ENCODE measurements at places on chromosomes 1 and 21. TPM values are rescaled to one million over a fixed set of nuclear protein-coding genes. Genes with fewer than 3 reads are reported as not detected.
A peak's percentile ranks its signal among the peaks of the same experiment; 100 is the strongest.

DNA sequence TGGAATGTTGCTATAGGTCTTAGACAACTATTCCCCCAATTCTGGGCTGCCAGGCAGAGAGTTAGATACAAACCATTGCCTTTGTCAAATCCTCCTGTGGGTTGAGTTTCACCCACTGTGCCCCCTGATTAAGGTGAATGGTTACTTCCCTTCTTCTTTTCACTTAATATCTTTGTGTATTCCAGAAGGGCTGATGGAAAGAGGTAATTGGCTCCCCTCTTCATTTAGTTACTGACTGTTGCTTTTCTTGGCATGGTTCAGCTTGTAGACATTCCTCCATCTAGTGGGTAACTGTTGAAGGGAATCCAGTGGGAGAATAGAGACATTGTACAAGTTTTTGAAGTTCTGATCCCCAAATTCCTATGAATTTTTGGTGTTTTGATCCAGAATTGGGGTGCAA lies 43.8 kb upstream of the MACF1 start:
- no peak for DNase-seq

The BSND gene
- not detected for total RNA-seq

DNA sequence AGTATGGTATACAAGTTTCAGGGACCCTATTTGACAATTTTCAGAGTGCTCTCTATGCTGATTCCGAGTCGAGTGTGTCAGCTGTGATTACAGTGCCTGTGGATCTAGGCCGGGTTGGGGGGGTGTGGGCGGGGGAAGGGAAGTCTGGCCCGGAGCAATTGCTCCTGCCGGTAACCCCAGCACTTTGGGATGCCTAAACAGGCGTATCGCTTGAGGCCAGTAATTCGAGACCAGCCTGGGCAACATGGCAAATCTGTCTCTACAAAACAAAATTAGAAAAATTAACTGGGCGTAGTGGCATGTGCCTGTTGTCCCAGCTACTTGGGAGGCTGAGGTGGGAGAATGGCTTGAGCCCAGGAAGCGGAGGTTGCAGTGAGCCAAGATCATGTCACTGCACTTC lies 1.6 kb upstream of the IL10RB start:
- no peak for DNase-seq

- DNase-seq: no peak
Observed at GRCh38 chr1:46411010-46411405, 16.9 kb downstream of the FAAH start.

DNA sequence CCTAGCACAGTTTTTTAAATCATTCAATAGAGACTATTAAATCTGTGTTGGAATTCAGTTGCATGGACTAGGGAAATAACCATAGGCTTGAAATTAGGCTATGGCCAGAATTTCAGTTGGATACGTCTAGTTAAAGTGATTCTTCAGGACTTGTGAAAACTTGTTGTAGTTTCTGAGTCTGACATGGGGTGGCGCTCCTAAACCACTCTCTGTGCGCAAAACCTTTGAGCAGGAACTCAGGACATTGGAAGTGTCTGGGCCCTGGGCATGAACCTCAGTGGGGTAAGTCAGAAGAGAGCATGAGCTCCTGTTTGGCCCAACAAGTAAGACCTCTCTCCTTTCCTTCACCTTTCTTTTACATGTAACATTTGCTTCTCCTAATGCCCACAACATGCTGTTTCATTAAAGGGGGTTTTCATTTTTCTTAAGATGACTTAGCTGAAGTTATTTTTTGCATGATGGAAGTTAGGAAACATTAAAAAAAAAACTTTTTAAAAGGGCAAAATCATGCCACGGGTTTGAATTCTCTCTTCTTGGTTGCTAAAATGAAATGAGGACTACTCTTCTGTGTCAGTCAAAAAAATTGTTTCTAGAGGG lies 17.1 kb upstream of the CCDC190 start:
- DNase-seq: peak; percentile 73

GRCh38 chr1:10431070-10431730 lies 967 bp downstream of the CENPS start:
- DNase-seq: peak; percentile 10

GRCh38 chr1:2352341-2352896 lies 38.9 kb downstream of the MORN1 start:
- no peak for DNase-seq

- DNase-seq: no peak
Observed at GRCh38 chr1:231432996-231433395, 10.9 kb upstream of the EGLN1 start.

The CELSR2 gene
- 1.5 TPM for total RNA-seq

- DNase-seq: no peak
Observed at GRCh38 chr1:12745992-12746323, at the start of gene CFAP107. Gene CFAP107, plus strand, starts transcription at chr1:12746200. Its CDS starts 231 bp downstream, at chr1:12746431.

- DNase-seq: no peak
Observed at GRCh38 chr1:151862604-151863003, 9.1 kb upstream of the THEM5 start.

The ZMYND12 gene
- total RNA-seq: not detected

GRCh38 chr1:19467199-19468187 lies 17.8 kb downstream of the CAPZB start:
- no peak for DNase-seq

The ACTA1 gene
- total RNA-seq: not detected

GRCh38 chr21:32641710-32642698 lies 29.8 kb upstream of the CFAP298 start:
- DNase-seq: no peak

DNA sequence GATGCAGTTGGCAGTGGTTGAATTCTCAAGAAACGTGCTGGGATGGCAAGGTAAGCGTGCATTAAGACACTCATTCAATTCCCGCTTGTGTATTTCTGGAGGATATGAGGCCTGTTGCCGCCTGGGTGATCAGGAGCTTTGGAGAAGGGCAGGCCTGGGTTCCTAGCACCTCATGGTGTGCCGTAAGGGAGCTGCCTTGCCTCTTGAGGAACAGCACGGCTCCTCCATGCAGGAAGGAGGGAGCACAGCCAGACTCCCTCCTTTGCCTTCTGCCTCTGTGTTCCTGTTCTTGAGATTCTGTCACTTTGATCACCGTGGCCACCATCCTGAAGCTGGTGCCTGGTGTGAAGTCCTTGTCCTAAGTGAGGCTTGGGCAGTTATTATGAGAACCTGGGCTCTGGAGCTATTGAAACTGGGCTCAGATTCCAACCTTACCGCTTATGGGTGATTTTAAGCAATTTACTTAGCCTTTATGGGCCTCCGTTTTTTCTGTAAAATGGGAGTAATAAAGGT lies 18.3 kb downstream of the SLFNL1 start:
- no peak for DNase-seq

DNA sequence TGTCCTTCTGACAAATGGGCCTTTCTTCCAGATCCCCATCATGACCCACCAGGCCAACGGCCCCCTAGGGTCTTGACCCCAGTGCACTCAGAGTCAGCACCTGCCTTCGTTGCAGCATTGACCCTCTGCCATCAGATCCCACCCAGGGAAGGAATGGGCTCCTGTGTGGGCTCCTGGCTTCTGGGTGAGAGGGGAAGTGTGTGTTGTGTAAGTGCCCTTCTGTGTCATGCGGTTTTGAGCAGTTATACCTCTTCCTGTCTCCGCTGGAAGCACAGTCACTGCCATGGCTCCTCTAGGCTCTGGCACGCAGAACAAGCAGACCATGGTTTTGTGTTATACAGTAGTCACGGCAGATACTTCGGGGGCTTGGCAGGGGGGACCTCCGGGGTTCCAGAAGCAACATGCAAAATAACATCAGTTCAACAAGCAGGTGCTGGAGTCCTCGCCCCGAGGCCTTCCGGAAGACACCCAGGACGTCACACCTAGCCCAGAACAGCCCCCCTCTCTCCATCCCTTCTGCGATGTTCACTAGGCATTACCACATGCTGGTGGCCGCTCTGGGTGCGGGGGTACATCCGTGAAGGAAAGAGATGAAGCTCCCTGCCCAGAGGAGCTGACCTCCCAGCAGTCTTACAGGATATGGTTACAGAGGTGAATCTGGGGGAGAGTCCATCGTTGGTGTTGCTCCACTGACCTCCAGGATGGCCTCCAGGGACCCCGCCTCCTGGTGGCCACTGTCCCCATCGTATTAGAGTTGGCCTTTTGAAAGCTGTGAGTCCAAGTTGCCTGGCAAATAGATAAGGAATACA lies 17.4 kb upstream of the KCNAB2 start:
- peak; percentile 78 for DNase-seq

The NBPF15 gene
- 26.2 TPM for total RNA-seq

The DIRAS3 gene
- not detected for total RNA-seq

The RGS16 gene
- total RNA-seq: not detected

DNA sequence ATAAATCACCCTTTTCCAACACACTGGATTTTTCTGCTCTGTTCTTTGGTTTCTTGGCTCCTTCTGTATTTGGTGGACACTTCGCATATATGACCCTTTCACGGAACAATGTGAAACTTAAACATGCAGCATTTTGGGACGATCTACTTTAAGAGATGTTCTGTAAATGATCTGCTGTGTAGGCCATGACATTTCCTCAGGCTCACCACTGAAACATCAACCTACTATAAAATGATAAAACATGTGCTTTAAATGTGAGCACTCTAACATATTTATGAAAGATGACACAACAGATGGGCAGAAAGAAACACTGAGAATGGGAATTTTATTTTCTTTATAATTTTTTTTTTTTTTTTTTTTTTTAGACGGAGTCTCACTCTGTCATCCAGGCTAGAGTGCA lies 316.3 kb upstream of the GREM2 start:
- DNase-seq: no peak

- DNase-seq: no peak
Observed at GRCh38 chr1:201038186-201038876, 14.8 kb upstream of the KIF21B start.

DNA sequence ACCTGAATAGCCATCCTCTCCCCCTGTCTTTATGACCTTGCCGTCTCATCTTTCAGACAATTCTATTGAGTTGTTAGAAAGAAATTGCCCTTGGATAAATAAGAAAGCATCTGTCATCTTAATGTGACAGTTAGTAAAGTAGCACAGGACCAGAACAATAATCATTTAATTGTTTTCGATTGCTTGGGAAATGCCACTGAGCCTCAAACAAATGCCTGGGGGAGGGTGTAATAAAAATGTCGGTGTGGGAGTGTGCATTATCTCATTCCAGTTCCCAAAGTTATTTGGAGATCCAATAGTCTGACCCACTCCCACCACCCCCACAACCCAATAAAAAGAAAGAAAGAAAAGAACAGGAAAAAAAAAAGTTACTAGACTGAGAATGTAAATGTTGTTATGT lies 509.3 kb upstream of the LRRC7 start:
- no peak for DNase-seq

DNA sequence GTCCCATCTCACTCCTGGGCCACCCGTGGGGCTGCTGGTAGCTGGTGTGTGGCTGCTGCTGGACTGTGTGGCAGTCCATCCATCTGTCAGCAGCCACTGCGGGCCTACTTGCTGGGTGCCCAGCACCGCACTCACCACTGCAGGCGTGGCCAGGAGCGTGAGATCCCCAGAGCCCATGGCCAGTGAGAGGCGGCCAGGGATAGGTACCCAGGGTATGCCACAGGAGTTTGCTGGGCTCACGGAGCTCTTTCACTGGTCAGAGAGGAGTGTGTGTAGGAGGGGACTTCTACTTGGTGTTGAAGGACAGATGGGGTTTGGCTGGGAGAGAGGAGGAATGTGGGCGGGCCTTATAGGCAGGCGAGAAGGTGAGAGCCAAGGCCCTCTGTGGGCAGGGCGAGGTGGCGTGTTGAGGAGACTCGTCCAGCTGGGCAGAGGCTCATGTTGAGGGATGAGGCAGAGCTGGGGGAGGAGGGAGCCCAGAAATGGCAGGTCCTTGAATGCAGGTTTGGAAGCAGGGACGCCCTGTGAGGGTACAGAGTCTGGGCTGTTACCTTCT lies 15.0 kb downstream of the QSOX1 start:
- DNase-seq: no peak

The NR1I3 gene
- total RNA-seq: not detected

The SUSD4 gene
- 1.0 TPM for total RNA-seq

- no peak for DNase-seq
Observed at GRCh38 chr21:26845759-26846035, 488 bp upstream of the ADAMTS1 start.

The GLUL gene
- total RNA-seq: 4.0 TPM

DNA sequence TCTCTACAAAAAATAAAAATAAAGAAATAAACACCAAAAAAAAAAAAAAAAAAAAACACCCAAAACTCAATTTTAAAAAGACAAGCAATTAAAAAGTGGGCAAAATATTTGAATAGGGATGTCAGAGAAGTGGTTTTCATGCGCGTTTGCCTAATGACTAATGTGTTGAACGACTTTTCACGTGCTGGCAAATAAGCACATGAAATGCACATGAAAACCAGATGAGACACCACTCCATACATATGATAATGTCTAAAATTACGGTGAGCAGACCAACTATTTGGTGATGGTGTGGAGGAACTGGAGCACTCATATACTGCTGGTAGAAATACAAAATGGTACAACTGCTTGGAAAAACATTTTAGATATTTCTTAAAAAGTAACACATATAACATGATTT lies 39.4 kb upstream of the UHMK1 start:
- DNase-seq: no peak

The CFH gene
- 0.60 TPM for total RNA-seq

DNA sequence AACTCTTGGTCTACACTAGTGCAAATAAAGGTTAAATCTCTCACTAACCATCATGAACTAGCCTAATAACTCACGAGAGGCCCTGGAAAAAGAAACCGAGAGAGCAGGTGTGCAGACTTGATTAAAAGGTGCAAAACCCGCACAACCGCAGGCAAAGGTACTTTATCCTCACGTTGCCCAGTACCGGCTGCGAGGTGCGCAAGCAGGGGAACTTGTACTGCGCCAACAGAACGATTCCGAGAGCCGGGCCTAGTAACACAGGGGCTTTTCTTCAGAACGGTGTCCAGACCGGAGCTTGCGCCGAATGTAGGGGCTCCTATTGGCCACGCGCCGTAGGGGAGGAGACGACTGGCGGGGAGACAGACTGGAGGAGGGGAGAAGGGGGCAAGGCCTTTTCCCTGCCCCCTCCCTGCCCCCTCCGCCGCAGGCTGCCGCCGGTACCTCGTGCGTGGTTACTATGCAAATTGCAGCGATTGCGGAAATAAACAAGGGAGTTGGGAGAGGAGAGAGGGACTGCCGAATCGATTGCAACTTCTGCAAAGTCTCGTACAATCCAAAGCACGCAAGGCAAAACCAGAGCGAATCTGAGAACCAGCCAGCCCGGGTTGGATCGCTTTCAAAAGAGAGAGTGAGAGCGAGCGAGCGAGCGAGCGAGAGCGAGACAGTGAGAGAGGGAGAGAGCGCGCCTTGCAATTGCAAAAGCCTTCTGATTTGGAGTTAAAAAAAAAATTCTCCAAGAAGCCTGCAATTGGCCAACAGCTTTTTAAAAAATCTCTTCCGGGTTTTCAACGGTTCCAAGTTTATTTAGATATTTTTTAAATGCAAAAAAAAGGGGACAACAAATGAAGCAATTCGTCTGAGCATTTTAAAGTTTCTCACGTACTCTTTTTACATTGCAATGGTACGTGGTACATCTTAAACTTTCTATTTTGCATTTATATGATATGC lies 5.4 kb upstream of the NFIA start:
- peak; percentile 81 for DNase-seq

DNA sequence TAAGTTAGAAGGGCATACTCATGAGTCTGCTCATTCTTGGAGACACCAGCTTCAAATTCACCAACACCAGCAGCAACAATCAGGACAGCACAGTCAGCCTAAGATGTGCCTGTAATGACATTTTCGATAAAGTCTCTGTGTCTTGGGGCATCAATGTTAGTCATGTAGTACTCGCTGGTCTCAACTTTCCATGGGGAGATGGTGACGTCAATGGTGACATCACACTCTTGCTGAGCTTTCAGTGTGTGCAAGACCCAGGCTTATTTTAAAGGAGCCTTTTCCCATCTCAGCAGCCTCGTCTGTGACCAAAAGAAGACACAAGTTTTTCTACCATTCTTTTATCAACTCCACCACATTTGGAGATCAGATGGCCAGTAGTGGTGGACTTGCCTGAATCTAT lies 75.5 kb downstream of the SERINC2 start:
- no peak for DNase-seq

The KIAA1614 gene
- 0.40 TPM for total RNA-seq
